ENCODE measurements at places on chromosomes 5 and 9.
A peak's percentile ranks its signal among the peaks of the same experiment; 100 is the strongest.

GRCh38 chr9:21993893-21994555 lies at the start of gene CDKN2A:
Gene CDKN2A, minus strand, starts transcription at chr9:21994392.
- peak; percentile 63 for DNase-seq

- DNase-seq, result no peak
Measured at GRCh38 chr5:133399247-133399891, 213.0 kb downstream of the FSTL4 start.

- DNase-seq, result no peak
Measured at GRCh38 chr9:85024374-85024773, 354.8 kb downstream of the NTRK2 start.

DNA sequence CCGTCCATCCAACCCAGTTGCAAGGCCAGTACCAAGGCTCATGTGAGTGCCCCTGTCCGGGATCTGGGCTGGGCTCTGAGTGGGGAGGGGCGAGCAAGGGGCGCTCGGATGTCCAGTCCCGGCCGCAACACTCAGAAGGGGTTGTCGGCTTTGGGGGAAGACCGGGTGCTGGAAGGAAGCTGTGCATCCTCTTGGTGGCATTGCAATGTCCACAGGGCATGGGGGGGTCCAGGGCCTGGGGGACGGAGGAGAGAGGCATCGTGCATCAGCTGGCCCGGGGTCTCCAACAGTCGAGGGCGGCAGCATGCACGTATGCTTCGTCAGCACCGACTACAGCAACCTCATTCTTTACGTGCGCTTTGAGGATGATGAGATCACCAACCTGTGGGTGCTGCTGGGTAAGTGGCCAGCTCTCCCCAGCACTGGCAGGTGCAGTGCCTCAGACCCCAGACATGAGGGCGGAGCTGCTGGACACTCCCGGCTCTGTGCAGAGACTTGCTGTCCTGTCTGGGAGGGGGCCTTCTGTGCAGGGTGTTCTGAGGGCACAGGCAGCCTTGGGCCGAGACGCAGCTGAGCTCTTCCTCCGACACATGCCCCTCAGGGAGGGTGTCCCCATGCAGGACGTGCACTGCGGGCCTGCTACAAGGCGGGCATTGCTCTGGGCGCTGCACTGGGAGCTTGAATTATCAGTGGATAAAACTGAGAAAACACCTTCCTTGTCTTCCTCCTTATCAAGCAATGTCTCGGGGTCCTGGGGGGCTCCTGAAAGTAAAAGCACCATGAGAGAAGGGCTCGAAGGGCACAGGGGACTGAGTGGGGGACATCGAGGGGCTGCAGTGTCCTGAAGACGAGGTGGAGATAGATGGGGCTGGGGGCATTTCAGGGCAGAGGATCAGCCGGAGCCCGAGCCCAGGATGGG lies 22.5 kb downstream of the GLT6D1 start:
- no peak for DNase-seq

DNA sequence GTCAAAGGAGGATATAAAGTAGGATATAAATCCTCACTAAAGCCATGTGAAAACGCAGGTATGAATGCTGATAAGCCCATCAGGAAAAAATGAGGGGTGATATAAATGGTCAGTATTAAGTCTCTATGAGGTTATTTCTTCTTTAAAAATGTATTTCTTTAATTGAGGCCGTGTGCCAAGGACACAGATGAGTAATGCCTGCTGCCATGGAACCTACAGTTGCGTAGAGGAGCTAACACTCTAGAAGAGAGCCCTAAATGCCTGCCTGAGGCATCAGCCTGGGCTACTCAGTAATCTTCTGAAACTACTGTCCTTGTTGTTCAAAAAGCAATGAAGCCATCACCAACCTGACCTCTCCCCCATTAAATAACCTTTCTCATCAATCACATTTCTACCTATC lies 84.9 kb downstream of the KLHL3 start:
- no peak for DNase-seq

DNA sequence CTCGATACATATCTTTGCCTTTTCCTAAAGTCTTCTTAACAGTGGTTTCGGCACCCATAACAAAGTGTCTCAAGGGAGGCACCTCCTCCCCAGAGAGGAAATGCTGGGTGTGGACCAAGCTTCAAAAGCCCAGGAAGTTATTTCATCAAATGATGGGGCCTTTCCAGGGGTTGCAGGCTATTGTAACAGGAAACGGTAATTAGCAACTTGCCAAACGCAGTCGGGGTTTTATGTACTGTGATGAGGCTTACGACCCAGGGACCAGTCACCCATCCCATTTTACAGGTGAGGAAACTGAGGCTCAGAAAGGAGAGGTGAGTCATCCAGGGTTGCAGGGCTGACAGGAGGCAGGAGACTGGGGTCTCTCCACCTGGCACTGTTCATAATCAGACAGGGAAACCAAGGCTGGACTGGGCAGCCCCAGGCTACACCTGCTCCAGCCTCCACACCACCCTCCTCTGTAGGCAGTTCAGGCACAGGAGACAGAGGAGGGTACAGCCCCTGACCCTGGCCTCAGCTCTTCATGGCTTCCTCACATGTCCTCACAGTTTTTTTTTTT lies 30.0 kb upstream of the SUSD3 start:
- no peak for DNase-seq

DNA sequence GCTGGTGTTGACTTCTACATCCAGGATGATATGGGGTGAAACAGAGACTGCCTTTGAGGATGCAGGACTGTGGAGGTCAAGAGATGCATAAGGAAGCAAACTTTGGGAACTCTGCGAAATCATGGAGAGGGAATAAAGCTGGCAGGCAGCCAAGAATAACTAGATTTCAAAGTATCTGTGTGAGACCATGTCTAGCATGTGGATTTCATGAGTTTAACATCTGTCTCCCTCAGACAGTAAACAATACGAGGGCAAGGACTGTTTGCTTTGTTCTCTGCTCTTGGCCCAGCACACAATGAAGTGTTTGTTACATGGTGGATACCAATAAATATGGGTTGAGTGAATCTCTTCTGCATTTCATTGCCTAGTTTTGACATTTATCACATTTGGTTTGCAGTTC lies 71.3 kb downstream of the RASEF start:
- DNase-seq, result no peak

DNA sequence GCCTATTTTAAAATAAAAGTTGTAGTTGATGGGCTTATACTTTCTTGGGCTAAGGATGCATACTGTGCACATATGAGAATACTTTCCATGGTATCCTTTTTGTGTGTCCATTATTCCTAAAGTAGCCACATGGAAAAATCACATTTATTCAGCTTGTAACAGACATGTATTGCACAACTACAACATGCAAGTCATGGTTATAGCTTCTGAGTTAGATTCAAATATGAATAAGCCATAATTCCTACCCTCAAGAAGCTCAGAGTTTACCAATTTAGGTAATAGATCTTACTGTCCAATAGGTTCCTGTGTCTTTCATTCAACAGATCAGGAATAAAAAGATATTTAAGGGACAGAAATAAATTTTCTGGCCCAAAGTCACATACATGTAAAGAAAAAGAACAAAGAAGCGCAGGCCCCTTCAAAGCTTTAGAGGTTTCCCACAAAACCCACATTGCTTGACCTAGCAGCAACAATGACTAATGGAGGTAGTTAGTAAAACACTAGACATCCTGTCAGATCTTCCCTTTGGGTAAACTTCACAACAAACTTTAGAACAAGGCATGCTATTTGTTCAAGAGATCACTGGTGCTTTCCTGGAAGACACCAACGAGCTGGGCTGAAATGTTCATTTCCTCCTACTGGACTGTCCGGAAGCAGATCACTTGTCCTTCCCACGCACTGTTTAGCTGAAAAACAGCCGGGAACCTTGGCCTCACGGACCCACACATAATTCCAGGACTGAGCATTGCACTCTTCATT lies 78.4 kb upstream of the ITGA1 start:
- no peak for DNase-seq

GRCh38 chr5:62097361-62097760 lies 208.6 kb upstream of the KIF2A start:
- DNase-seq, result no peak

GRCh38 chr5:56852228-56853000 lies 37.1 kb downstream of the MAP3K1 start:
- DNase-seq, result no peak

DNA sequence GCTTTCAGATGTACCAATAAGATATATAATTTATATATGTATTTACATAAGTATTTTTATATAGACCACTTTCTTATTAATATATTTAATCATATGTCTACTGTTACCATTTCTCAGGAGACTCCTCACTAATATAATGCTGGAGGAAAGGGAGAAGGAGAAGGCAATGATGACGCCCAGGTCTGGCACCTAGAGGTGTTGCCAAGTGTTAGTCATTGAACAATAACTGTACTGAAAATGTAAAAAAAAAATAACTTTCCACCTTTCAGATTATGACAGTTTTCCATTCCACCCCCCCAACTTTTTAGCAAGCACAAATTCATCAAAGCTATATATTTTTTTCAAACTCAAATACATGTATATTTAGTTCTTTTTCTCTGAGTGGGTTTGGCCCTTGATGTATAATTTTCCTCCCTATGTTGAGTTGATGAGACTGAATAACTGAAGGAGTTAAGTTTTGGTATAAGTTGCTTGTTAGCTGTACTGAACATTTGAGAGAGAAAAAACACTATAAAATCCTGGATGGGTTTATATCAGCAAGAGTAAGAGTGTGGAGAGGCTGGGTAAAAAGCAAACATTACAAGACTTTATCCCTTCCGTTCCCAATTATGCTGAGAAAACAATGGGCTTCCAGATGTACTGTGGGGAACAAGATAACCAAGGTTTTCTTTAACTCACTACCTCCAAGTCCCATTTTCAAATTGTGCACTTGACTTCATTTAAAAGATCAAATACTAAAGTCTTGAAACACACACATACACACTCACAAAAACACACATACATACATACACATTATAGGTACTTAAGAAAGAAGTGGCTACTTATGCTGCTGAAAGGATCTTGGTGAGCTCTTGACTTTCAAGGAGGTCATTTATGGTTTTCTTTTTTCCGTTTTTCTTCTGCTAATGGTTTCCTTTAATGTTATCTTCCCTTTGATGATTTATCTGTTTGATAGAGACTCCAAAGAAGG lies 142.8 kb upstream of the IFNE start:
- no peak for DNase-seq

GRCh38 chr5:140923601-140924000 lies 2.5 kb upstream of the PCDHAC1 start:
- no peak for DNase-seq

- no peak for DNase-seq
Measured at GRCh38 chr9:136088481-136088938, 6.6 kb downstream of the NACC2 start.

DNA sequence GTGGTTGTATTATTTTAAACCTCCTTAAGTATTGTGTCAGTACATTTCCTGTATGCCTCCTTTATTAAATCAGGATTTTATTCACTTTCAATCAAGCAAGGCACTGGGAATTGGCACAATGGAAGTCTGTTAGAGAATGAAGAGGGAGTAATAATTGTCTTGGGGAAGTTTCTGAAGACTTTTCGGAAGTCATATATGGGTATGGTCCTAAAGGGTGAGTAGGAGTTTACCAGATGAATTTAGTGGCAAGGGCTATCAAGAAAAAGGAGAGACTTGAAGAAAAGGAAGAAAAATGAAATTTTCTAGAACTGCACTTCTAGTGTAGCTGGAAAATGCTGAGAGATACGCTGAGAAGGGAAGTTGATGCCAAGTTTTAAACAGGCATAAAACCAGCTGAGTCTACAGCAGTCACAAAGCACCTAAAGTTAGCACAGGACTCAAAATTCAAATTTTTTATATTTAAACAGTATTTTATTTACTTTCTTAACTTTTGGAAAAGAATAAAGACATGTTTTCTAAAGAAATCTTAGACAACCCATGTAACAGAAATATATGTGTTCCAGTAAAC lies 184.9 kb downstream of the SMC2 start:
- DNase-seq, result no peak

DNA sequence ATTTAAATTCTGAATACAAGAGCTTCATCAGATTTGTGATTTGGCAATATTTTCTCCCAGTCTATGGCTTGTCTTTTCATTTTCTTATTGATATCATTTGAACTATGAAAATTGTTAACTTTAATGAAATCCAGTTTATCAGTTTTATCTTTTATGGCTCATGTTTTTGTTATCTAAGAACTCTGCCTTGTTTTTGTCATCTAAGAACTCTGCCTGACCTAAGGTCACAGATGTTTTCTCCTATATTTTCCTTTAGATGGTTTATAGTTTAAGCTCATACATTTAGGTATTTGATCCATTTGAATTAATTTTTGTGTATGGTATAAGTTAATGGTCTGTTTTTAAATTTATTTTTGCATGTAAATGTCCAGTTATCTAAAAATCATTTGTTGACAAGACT lies 52.9 kb downstream of the NIPBL start:
- DNase-seq, result no peak

All from T1000 (cell line).